ENCODE measurements at places on chromosomes 6 and 20.
A peak's percentile ranks its signal among the peaks of the same experiment; 100 is the strongest.

- no peak for DNase-seq
Measured at GRCh38 chr20:61949363-61949713, 116.3 kb downstream of the TAF4 start.

GRCh38 chr6:48611332-48611731 lies 500.3 kb upstream of the PTCHD4 start:
- DNase-seq: no peak

- DNase-seq: no peak
Measured at GRCh38 chr6:33961691-33962090, 157.9 kb upstream of the MLN start.

DNA sequence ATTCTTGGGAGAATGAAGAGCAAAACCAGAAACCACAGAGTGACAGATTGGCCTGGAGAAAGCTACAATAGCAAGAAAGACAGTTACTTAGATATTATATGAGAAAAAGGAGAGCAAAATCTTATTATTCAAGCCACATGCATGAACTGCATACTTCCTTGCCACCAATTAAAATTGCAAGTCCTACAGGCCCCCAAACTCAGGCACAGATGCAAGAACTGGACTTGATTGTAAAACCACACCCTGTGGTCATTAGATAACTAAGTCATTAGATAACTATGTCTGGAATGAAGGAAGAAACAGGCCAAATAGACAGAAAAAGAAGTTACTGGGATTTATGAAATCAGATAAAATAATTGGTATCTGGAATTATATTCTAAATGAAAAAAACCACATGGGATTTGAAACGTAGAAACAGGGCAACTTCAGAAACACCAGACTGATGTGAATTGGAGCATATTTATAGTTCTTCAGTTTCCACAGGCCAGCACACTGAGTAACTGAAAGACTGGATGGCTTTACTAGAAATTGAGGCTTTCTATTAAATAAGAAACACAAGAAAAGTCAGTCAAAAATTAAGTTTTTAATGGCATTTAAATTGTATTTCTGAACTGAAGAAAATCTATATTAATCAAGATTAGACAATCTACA lies 49.4 kb upstream of the CARMIL1 start:
- no peak for DNase-seq

DNA sequence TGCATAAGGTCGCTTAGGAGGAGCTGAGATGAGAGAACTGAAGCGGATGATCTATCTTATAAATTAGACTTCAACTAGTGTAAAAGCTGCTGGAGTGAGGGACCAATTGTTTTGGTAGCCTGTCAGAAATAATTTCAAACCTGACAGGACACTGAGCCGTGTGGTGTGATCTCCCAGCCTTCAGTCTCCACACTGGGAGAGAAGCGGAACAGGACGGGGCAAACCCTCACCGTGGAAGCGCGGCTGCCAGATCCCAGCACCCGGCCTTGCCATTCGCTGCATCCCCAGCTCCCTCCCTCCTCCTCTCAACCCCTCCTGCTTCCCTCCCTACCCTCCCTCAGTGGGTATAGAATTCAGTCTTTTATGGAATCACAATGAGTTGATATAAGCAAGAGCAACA lies 900.1 kb upstream of the SLC35B3 start:
- DNase-seq: no peak

DNA sequence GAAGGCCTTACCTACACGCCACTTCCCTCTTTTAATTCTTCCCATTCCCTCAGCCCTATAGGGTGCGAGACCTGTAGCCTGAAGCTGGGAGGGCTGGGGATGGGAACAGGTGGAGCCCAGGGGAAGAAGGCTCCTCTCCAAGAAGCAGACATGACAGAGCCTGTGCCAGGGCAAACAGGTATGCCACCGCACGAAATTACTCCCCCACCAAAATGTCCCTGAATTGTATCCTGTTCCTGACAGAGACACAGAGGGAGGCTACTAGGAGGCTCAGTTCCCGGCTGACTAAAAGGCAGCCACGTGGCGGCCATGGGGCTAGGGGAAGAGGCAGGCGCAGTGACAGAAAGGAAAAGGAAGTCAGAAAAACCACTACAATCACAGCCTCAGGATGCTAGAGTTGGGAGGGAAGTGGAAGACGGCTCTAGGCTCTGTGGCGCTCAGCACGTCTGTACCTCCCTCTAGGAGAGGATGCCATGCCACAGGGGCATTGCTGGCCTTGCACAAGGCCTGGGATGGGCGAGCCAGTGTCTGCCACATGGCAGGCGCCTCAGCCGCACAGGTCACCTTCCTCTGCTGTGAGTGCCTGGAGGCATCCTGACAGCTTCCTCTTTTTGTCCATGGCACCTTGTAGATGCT lies 27.7 kb downstream of the TFEB start:
- DNase-seq: peak; percentile 21

DNA sequence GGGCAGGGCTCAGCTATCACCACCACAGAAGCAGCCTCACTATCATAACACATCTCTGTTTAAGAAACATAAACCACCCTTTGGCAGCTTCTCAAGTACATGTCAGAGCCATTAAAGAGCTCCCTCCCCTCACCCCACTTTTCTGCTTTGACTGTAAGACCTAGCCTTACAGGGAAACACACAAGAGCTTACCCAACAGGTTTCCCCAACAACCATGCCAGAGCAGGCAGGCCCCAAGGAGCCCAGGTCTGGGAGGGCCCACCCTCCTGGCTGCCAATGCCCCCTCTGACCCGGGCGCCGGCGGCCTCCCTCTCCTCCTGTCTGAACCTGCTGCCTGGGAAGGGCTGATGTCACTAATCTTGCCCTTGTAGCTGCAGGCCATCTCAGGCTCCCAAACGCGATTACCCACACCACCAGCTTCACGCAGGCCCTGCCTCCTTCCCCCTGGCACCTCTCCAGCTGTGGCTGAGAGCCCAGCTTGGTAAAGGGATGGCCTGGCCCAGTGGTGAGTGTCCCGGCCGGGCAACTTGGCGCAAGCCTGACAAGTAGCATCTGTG lies 402.0 kb downstream of the MAFB start:
- no peak for DNase-seq

DNA sequence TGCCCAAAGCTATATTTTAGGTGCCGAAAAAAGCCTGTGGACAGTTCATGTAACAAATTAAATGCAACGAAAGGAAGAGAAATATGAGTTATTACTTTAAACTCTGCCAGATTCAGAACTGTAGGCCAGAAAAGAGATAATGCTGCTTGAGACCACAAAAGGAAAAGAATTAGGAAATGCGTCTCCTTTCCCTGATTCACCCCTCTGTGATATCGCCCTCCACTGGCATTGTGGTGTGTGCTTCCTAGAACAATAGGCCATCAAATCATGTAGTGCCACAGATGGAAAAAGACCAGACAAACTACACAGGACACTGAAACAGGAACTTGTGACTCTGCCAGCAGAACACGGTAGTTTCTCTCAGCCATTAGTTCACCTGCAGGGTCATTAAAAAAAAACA lies 14.7 kb upstream of the LAMA4 start:
- DNase-seq: no peak

DNA sequence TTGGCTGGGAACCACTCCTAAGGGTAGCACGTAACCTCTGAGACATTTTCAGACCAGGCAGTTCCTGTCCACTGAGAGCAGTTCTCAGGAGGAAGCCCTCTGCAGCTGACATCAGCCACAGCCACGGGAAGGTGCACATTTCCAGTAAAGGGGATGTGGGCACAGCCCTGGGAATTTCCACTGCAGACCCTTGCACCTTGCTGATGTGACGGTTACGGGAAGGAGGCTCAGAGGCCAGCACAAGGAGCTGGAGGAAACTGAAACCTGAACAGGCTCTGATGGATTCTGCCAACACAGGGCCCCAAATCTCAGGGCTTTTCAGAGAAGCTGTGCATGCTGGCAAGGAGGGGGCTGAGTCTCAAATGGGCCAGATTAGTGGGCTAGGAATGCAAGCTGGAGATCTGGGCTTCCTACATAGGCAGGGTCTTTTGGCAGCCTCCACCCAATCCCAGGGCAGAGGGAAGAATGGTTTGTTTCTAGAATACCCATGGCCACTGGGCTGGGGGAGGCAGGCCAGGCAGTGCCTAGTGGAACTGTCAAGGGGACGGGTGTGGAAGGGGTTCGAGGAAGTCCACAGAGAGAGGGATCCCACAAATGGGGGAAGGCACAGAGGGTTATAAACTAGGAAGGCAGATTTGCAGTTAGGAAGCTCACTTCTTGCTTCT lies 14.2 kb downstream of the EBF4 start:
- peak; percentile 51 for DNase-seq

- DNase-seq: no peak
Measured at GRCh38 chr6:143410859-143411270, 39.6 kb downstream of the ADAT2 start.

DNA sequence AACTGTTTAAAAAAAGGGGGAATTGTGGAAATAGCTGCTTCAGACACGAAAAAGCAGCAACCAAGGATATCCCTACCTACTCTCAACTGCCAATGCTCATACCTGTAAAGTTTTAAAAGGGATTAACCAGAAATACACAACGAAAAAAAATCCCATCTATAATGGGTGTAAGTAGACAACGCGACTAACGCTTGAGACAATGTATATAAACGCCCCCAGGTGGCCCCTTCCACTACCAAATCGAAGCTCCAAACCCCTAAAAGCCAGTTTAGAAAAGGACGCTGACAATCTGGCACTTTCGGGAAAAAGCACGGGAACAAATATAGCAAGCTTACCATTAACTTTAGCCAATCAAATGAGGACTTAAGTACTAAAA lies 94.5 kb upstream of the BTN3A2 start:
- DNase-seq: peak; percentile 51

- DNase-seq: no peak
Measured at GRCh38 chr6:8803181-8803760, 367.9 kb upstream of the SLC35B3 start.

GRCh38 chr6:37516076-37516919 lies 16.6 kb upstream of the CCDC167 start:
- DNase-seq: peak; percentile 86

GRCh38 chr6:144543006-144543871 lies 258.1 kb downstream of the UTRN start:
- no peak for DNase-seq

DNA sequence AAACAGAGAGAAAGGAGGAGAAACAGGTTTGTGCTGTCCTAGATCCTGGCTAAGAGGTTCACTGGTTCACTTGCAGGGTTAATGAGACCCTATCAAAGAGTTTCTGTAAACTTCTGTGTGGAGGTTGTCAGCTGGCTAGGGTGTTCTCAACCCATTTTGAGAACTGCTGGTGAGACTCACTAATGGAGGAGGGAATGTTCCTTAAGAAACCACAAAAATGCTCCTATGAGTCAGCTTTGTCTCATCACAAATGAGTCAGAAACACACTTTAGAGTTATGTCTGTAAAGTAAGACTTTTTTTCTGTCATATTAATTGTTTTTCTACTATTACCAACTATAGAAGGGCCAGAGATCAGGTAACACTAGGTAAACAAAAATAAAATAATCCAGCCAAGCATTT lies 884.4 kb downstream of the PHF3 start:
- no peak for DNase-seq

GRCh38 chr6:45531999-45532595 lies 154.4 kb upstream of the SUPT3H start:
- DNase-seq: no peak

- no peak for DNase-seq
Measured at GRCh38 chr6:27026361-27026760, 221.1 kb upstream of the PRSS16 start.

DNA sequence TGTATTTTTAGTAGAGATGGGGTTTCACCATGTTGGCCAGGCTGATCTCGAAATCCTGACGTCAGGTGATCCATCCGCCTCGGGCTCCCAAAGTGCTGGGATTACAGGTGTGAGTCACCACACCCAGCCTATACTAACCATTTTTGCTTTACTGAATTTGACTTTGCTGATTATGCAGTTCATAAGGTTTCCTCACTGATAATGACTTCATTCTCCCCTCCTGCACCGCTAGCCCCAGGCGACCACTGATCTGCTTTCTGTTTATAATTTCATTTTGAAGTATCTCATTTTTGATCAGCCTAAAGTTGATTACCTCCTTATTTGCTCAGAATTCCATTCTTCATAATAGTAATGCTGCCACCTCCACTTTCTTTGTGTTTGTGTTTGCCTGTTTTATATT lies 48.7 kb upstream of the FAM83D start:
- no peak for DNase-seq

GRCh38 chr6:23620911-23621401 lies 505.1 kb upstream of the NRSN1 start:
- DNase-seq: no peak

DNA sequence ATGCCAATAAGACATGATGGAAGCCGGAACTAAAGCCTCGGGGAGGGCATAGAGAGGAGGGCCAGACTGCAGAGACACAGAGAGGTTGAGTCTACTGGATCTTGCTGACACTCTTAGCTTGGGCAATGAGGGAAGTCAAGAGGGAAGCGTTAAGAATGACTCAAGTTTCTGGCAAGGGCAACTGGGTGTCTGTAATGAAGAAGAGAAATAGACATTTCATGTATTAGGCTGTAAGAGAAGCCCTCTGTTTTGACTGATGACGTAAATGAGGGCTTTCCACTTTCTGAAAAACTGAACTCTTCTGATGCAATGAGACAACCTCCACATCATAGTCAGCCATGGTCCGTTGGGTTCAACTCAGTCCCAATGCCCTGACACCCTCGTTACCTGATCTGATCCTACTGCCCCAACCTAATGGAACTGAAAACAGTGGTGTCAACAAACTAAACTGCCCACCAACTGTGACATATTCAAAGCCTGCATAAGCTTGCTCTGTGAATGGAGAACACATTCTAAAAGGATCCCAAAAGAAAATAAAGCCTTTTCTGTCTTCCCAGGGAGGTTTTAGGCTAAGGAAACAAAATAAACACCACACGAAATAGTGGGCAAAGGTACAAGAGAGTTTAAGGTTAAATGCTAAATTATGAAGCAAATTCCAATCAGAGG lies 45.8 kb upstream of the PNRC1 start:
- no peak for DNase-seq

GRCh38 chr6:24721461-24722215 lies 2.7 kb upstream of the C6orf62 start:
- DNase-seq: no peak

DNA sequence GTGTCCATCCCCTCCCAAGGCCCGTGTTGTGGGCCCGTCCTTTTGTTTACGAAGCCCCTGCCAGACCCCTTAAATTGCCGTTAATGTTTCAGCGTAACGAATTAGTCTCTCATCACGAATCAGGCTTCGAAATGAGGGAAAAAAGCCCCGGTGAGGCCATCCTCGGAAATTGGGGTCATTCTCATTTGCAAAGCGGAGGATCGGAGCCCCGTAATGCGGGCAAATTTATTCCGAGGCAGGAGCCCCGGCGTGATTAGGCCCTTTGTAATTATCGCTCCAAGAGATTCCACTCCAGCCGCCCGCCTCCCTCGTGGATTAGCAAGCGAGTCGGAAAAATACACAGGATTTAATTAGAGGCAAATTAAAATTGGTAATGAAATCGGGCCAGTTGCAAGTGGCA lies 44.9 kb upstream of the MDFI start:
- no peak for DNase-seq

GRCh38 chr6:136609873-136610706 lies 59.9 kb upstream of the MAP7 start:
- no peak for DNase-seq

Data from stimulated activated naive CD8-positive, alpha-beta T cell treated with anti-CD3 and anti-CD28 coated beads, Interleukin-15, amount 100 ng/mL, for 72 hours (primary cell).